ENCODE measurements at places on chromosomes 12 and 14.

GRCh38 chr12:50676756-50677155 lies 87.1 kb upstream of the ATF1 start:
- no peak for DNase-seq

- DNase-seq, result no peak
Observed at GRCh38 chr14:104445086-104445485, 134.5 kb upstream of the C14orf180 start.

GRCh38 chr14:68050177-68050576 lies 230.6 kb downstream of the RAD51B start:
- DNase-seq, result no peak

GRCh38 chr12:23359975-23360701 lies 589.3 kb downstream of the SOX5 start:
- DNase-seq, result no peak

- no peak for DNase-seq
Observed at GRCh38 chr14:70658899-70659298, 17.2 kb downstream of the TTC9 start.

- DNase-seq, result peak; percentile 52
Observed at GRCh38 chr14:88630565-88630964, 67.7 kb downstream of the ZC3H14 start.

- no peak for DNase-seq
Observed at GRCh38 chr12:131950182-131950913, 606 bp downstream of the EP400 start.

DNA sequence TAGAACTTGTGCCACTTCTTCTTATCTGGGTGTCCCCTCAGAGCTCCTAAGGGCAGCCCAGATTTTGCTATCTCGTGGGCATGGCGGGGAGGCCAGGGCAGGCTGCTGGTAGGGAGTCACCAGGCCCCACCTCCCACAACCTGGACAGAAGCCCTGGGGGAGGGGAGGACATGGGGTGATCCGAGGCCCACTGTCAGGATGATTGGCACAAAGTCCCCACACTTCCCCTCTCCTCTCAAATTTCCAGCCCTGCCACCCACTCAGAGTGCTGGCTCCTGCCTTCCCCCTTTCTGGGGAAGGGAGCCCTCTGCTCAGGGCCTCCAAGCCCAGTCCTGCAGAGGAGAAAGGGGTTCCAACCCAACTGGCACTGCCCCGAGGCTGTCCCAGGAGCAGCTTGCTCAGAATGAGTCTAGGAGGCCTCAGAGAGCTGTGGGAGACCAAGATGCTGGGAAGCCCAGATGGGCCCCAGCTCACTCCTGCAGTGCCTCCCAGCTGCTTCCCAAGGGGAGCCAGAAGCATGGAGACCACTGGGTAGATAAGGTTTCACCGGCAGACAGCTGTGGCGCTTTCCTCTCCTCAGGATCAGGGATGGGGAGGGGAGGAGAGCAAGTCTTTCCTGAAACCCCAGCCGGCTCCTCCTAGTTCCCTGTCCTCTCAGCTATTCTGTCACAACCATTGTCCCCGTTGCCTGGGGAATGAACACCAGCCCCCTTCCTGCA lies 82.8 kb downstream of the B4GALNT3 start:
- no peak for DNase-seq

- no peak for DNase-seq
Observed at GRCh38 chr14:89025561-89026236, 201.2 kb downstream of the TTC8 start.

GRCh38 chr12:80701388-80701787 lies 6.0 kb upstream of the MYF6 start:
- no peak for DNase-seq

- DNase-seq, result no peak
Observed at GRCh38 chr12:42260518-42260917, 22.5 kb upstream of the YAF2 start.

DNA sequence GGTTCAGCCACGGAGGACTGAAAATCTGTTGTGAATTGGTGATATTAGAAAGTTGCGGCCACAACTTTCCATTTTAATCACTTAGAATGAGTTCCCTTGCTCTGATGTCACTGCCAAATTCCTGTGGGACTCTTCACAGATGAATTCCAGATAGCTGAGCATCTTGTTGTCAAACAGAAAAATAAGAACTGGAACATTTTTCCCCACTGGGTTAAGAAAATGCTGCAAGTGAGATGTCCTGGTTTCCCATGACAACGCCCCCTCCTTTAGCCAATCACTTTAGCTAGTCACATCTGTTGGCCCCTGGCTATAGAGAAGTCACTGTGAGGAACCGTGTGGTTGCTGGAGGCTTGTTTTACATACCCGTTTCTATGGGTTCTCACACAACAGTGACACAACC lies 135.9 kb downstream of the KTN1 start:
- DNase-seq, result peak; percentile 89

DNA sequence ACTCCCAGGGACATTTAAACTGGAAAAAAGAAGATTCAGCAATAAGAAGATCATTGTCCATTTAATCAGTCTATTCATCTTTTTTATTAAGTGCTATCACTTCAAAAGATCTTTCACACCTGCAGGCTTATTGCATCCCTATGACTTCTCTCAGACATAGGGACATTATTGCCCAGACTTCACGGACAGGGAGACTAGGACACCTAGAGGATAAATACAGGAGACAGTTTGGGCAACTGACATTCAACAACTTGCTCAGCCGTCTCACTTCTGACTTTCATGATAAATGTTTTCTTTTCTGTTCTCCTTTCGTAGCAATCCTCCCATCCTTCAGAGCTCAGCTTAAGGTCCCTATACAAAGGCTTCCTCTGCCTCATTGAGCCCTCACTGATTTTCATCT lies 84.3 kb downstream of the TMEM30B start:
- DNase-seq, result no peak

GRCh38 chr12:66965621-66966020 lies 286.7 kb upstream of the GRIP1 start:
- peak; percentile 1 for DNase-seq

DNA sequence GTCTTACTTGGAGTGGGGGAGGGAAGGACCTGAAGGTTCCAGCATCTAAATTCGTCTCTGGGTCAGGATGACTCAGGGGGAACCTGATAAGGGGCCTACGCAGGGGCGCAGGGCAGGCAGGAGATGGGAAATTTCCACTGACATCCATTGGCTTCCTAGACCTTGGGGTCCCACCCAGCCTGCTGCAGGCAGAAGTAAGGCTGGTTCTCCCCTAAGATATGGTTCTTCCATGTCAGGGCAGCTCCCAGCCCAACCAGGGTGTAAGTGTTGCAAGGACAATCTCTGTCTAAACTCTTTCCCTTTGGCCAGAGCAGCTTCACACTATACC lies 2.1 kb upstream of the NDRG2 start:
- DNase-seq, result no peak

- DNase-seq, result no peak
Observed at GRCh38 chr12:51323317-51323960, 535 bp downstream of the BIN2 start.

DNA sequence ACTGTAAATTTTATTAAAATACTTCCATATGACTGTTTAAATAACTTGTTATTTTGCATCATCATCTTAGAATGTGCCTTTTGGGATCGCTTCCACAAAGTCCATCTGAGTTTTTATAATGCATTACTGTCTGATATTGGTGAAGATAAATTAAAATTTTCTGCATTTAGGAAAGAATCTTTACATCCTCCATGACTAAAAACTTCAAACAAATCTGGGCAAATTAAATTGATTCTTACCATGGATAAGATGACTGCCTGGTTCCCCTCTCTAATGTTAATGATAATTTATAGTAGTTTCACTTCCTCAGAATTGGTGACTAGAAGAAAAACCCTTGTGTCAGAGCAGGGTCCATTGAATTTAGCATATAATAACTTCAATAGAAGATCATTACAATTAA lies 94.7 kb upstream of the SLC38A4 start:
- DNase-seq, result no peak

GRCh38 chr14:106277503-106277902 lies 751.1 kb downstream of the TMEM121 start:
- no peak for DNase-seq

DNA sequence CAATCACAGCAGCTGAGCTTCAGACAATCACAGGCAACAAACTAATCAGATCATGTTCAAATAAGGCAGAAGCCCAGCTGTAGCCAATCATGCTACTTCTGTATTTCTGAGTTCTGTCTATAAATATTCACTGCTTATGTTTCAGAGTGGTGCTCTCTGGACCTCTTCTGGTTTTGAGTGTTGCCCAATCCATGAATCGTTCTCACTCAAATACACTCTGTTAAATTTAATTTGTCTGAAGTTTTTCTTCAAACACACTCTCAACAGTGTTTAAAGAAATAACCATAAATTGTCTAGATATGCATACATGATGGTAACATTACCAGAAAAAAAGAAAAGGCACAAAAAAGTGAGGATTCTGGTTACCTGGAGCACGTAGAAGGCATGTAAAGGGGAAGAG lies 77.9 kb upstream of the BBS10 start:
- DNase-seq, result no peak

DNA sequence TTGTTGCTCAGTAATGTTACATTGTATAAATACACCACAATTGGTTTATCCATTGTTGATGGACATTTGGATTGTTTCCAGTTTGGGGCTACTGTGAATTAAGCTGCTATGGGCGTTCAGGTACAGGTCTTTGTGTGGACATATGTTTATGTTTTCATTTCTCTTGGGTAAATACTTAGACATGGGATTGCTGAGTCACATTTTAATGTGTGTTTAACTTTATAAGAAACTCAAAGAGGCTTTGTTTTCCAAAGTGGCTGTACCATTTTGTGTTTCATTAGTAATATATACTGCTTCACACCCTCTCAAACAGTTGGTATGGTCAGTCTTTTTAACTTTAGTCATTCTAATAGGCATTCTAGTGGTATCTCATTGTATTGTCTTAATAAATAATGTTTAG lies 225.0 kb downstream of the SPTSSA start:
- no peak for DNase-seq

DNA sequence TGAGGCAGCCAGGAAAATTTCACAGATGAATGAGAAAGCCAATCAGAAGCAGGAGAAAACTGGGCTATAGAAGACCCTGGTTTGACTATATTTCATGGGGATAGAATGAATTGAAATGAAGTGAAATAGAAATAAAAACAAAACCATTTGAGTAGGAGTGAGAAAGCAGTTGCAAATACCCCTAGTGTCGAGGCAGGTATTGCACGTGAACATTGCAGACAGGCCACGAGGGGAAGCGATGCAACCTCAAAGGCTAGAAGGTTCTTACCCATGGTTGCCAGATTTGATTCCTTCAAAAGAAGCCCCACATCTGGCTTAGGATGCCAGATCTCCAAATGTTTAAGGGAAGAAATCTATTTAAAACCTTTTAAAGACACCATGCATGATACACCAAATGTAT lies 648.9 kb downstream of the VRK1 start:
- DNase-seq, result no peak

DNA sequence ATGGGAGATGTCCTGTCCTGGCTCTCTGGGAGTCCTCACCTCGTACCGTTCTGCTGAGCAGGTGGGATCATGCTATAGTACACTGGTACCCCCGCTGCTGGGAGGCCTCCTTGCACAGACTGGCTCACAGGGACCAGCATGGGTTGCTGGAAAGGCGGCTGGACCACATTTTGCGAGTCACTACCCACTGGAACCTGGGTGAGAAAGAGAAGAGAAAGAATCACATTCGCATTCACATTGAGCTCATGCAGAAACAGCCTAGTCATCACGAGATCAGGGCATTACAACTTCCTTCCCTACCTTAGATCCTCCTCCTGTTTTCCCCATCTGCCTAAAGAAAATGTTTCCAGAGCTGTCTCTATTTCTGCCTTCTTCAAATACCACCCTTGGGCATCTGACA lies 17.3 kb upstream of the STAC3 start:
- DNase-seq, result peak; percentile 20

DNA sequence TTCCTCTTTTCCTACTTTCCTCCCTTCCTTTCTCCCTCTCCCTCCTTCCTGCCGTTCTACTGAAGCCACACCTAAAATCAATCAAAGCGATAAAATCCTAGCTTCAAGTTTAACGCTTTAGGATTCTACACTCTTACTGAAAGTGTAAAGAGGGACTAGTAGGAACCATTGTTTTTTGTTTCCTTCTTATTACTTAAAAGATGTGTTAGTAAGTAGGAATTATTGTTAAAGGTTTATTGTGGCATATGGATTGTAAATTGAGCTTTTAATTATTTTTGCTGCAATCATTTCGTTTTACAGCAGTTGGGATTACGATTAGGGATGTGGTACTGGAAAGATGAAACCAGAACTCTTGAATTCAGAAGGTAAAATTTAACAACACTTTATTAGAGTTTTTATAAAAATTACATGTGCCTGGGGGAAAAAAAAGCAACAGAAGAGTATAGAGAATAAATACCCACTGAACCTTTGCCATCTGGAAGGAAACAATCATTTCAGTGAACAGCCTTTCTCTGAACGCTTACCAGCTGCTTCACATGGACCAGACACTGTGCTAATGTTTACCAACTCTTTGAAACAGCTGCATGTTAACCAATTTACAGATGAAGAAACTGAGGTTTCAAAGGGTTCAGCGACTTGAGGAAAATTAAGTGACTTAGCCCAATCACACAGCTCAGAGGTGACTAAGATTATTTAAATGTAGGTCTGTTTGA lies 1.0 kb downstream of the PPP1R36 start:
- no peak for DNase-seq

GRCh38 chr12:69154585-69155363 lies 84.6 kb upstream of the CPSF6 start:
- peak; percentile 52 for DNase-seq

- peak; percentile 97 for DNase-seq
Observed at GRCh38 chr14:81401420-81402122, 1.4 kb upstream of the STON2 start.

DNA sequence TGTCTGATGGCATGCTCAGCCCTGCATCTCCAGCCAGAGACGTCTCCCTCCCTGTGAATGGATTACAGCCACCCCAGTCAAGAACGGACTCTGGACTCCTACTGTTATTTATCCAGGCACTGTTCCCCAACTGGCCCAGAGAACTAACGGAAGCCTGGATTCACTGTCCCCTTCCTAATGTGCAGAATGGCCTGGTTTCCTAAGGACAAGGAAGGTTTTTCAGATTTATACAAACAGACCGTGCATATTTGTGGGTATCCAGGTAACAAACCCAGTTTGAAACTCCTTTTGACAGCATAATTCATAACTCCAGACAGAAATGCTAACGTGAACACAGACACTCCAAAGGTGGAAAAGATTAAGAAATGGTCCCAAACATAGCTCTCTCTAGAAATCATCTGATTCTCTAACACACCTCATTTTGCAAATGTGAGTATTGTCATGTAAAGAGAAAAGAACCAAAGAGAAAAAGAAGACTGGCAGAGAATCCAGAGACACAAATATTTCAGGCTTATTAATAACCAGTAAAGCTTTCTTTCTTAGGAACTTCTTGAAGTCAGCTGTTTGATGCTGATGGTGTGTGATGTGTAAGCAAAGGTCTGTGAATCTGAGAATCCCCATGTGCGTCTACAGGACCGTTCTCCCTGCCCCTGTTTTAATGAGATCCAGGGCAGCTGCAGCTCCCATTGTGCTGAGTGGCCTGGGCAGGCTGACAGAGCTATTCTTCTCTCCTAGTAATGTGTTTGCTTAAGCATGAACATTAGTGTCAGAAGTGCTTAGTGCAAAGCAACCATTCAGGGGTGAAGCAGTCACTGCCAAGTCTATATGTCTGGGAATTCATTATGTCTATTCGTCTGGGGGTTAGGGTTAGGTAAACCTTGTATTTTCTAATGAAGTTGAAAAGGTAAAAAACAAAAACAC lies 86.8 kb upstream of the HIF1A start:
- DNase-seq, result peak; percentile 85

GRCh38 chr12:126570566-126570965 lies 1505.3 kb downstream of the AACS start:
- no peak for DNase-seq
